ENCODE measurements at places on chromosomes 12 and 14. TPM values are rescaled to one million over a fixed set of nuclear protein-coding genes. Genes with fewer than 3 reads are reported as not detected.

Gene AQP2
- not detected for total RNA-seq

Gene TAS2R7
- total RNA-seq, result 0.69 TPM

Gene IL22
- total RNA-seq, result not detected

Gene HPD
- not detected for total RNA-seq

Gene PRB2
- not detected for total RNA-seq

Data from diencephalon (tissue), 1 donor.